ENCODE measurements at places on chromosomes 12 and 14. TPM values are rescaled to one million over a fixed set of nuclear protein-coding genes. Genes with fewer than 3 reads are reported as not detected.

DNA sequence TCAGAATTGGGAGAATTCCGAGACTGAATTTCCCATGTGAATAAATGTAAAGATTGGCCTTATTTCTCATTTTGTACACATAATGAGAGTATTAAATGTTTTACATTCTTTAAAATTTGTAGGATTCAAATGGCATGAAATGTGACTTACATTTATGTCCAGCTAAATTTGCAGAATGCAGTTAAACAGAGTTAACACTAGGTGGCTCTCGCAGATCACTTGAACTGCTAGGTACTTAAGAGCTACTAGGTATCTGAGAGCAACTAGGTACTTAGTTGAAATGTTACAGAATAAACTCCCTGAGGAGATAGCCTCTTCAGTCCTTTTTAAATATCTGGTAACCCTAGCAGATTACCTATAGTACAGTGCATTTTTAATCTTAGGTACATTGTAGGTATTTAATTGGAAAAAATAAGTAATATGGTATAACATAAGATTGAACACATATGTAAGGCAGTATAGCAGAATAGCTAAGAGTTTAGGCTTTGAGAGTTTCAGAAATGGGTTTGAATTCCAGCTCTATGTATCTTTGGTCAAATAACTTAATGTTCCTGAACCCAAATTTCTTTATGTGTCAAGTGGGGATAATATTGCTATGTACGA is 73.8 kb downstream of the KIAA0586 start:
- no peak for DNase-seq

Gene DPPA3
- total RNA-seq: not detected

DNA sequence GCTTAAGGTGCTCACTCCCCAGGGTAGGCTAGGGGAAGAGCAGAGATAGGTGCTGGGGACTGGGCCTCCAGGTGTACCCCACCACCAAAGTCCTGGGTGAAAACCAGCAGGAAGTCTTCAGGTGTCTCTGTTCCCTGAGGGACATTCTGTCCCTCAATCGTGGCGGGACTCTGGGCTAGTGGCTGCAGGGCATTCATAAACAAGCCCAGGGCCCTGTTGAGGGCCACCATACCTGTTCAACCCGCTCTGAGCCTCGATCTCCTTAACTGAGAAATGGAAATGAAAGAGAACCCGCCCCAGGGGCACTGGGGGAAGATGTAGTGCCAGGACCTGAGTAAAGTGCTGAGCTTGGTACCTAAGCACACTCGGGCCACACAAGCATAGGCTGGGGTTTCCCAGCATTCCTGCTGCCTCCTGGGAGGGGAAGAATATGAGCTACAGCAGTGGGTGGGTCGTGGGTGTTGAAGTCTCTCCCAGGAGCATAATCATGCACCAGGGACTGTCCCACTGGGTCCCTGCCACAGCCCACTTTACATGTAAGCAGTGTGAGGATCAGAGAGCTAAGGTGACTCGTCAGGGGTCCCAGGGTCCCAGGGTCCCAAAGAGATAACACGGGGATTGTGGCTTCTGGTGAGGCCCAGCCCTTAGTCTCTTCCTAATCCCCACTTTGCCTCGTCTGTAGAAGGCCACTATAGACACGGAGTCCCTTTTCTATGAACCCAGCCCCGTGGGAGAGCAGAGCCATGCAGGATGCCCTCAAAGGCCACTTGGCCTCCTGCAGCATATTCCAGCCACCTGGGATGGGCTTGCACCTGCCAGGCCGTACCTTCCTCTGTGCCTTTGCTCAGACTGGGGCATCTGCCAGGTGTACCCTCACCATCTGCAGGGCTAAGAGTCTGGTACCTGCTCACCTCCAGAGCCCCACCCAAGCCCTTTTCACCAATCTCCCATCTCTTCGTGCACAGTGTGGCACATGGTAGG is 14.4 kb downstream of the FAM222A start:
- DNase-seq: peak; percentile 36

DNA sequence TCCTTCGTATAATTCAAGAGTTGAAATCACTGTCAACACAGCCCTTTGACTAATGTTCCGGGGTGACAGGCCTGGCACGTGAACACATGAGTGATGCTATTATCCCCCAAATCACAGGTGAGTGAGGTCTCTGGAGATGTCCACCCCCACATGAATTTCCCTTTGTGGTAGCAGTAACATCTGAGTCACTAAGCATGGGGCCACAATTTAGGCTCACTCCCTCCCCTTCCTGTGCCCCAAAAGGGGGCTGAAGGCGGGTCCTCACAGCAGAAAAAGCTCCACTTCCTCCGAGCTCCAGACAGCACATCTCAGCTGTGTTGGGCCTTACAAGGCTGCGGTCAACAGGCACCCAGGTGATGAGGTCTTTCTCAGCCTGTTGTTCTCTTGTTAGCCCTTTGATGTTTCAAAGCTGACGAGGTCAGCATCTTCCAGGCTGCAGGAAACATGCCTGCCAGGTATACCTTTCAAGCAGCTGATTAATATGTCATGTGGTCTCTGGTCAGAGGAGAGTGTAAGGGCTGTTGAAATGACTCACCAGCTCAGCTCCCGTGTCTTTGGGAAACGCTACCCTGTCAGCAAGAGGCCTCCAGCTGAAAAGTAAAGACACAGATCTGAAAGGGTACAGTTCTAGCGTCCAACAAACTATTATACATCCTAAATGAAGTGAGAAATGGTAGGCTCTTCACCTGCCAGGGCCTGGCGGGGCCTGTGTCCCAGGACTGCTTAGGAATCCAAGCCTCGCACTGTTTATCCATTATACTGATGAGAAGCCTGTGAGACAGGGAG is 107.3 kb downstream of the ZFP36L1 start:
- peak; percentile 63 for DNase-seq

GRCh38 chr12:12642916-12643315 is 31.2 kb downstream of the CREBL2 start:
- DNase-seq: no peak

GRCh38 chr12:113002676-113003075 is 24.4 kb downstream of the OAS2 start:
- DNase-seq: no peak

- DNase-seq: no peak
Observed at GRCh38 chr14:33948145-33948868, 2.6 kb downstream of the EGLN3 start.

DNA sequence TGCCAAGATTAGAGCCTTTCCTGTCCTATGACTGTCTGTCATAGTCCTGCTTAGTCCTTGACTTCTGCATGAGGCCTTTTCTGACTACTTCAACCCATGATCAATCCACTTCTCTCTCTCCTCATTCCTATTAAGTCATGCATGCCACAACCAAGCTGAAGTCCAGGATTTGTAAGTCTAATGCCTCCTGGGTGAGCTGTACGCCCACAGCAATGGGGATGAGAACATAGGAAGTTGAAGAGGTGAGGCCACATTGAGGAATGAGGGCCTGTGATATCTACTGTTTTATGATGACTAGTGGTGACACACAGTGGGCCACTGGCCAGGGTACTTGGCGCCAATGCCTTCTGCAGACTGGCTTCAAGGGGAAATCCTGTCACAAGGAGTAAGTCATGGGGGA is 994.1 kb upstream of the TMEM132C start:
- DNase-seq: no peak

Gene RFC5
- 10.7 TPM for total RNA-seq

DNA sequence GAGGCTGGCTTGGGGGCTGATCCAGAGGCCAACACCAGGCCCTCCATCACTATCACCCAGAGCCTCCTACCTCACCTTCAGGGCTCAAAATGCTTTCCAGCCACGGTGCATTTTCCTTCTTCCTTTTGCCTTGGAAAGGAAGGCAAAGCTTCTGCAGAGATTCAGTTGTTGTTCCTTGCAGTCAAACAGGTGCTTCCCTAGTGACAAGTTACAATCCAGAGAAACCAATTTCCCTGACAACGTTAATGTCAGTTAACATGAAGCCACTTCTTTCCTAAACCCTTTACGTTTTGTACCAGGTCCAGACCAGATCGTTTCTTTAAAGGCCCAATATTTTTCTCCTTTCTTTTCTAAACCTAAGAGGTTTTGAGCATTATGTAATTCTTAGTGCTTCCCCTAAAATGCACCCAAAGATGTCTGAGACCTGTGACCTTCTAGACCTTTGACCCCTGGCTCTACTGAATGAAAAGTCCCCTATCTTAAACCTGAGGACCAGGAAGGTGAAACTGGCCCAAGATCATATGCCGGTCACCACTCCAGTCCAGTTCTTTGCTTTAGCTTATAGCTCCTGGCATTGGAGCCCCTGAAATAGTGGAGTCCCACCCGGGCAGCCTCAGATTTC is 211.5 kb downstream of the SLC41A2 start:
- DNase-seq: no peak

Gene MGP
- total RNA-seq: 984 TPM

GRCh38 chr14:29442696-29443095 is 485.0 kb downstream of the PRKD1 start:
- no peak for DNase-seq

GRCh38 chr12:46386877-46387629 is 14.5 kb upstream of the SLC38A2 start:
- no peak for DNase-seq

DNA sequence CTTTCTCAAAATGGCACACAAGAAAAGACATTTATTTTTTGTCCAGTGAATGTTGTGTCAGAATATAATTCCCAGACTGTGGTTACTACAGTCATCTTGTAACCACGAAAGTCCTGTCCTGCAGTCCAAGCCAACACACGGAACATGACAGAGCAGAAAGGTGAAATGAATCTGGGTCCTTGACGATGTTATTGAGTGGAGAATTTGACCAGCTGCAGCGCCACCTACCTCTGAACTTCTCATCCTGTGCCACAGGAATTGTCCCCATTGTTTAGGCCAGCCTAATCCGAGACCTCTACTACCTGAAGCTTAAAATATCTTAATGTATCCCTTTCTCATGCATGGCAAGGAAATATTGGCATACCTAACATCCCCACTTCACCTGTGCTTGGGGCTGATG is 64.1 kb upstream of the OTX2 start:
- DNase-seq: no peak

Gene RAD9B
- 0.71 TPM for total RNA-seq
